ENCODE measurements at places on chromosomes 16 and 17.

- no peak for DNase-seq
Observed at GRCh38 chr17:78734793-78735641, 47.1 kb downstream of the CYTH1 start.

- peak; percentile 44 for DNase-seq
Observed at GRCh38 chr17:47229535-47230443, 20.6 kb downstream of the MYL4 start.

DNA sequence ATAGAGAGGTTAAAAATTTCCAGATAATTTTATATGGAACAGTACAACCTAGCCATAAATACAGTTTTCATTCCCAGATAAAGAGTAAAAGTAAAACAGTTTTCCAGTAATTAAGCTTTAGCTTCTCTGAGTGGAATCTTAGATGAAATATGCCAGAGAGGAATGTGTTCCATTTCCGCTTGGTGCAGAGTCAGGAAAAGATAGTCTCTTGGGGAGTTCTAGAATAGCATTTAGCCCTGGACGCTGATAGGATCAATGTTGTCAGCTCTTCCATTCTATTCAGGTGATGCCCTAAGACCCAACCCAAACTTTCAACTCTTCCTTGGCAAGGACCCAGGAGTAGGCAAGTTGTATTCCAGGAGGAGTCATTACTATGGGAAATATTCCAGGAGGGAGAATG is 30.9 kb upstream of the ABCA3 start:
- no peak for DNase-seq

DNA sequence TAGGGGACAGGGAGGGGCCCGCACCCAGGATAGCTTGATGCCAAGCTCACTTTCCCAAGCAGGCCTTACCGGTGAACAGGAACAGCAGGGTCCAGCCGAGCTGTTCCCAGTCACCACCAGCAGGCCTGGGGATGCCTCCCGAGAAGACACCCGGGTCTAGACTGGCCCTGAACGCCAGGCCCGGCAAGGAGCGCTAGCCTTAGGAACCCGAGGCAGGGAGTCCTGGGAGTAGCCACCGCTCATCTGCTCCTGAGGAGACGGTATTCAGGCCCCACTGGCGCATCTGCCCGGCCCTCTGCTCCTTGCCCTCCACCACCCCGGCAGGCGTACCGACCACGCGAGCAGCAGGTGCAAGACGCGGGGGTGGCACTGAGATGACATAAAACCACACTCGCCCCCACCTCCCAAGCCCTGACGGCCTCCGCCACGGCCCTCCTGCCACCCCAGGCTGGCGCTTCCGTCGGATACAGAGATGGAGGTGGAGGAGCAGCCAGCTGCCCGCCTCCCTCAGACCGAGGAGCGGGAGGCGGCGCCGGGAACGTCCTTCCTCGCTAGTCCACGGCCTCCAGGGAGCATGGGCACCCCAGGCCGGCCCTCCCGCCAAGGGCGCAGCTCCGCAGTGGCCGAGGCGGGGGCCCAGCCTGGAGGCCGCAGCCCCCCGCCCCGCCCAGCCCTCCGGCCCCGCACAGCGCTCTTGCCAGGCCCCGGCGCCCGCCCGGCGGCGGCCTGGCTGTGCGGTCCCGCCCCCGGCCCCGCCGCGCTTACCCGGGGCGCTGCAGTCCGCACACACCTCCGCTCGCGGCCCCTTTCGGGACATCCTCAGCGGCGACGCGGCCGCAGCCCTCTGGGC is 661 bp downstream of the GIT1 start:
- no peak for DNase-seq

DNA sequence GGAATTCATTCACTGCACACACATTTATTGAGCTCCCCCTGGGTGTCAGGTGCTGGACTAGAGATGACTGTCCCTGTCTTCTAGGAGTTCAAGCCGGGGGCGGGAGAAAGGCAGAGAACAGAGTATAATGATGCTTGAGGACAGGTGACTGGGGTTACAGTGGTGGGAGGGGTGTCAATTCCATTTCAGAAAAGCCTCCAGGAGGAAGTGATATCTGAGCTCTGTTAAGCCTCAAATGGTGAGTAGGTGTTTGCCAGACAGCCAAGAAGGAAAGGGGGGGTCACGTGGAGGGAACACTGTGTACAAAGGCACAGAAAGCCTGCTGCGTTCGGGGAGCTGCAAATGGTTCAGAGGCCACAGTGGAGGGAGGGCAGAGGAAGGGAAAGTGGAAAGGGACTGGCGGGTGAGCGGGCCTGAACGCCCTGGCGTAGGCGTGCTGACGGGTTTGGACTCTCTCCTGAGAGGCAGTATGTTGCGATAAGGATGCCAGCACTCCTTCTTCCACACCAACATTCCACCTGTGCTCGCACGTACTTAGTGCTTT is 9.7 kb upstream of the NXPH3 start:
- DNase-seq: no peak

DNA sequence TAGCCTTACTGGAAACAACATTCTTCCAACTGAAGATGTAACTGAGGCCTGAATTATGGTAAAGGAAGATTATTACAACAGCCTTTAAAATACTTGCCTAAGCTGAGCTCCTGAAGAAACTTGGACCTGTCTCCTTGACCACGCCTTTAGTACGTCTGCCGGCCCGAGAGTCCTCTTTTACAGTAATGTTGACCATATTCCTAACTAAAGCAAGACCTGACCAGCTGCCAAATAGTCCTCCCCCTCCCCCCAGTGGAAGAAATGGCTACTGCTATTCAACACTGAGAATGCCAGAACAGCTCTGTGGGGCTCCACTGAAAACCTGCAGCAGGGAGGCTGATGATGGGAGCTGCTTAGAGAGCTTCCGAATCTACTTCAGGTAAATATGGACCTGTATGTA is 12.6 kb upstream of the FOXJ1 start:
- DNase-seq: no peak

DNA sequence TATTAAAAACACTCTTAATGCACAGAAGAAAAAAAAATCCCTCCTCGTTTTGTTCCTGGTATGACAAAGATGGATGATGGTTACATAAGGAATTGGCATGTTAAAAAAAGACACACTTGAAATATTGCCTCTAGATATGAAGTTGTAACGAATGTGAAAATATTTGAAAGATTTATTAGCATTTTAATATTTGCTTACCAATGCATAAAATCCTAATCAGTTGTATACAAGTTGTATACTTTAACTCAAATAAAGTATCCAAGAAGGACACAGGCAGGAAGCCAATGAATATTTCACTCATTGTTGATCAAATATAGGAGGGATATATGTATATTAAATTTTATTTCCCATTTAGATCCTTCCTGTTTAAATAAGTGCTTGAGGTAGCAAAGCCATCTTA is 850.8 kb upstream of the RBFOX1 start:
- DNase-seq: no peak

- DNase-seq: no peak
Observed at GRCh38 chr16:15403392-15403995, 7.9 kb downstream of the MPV17L start.

DNA sequence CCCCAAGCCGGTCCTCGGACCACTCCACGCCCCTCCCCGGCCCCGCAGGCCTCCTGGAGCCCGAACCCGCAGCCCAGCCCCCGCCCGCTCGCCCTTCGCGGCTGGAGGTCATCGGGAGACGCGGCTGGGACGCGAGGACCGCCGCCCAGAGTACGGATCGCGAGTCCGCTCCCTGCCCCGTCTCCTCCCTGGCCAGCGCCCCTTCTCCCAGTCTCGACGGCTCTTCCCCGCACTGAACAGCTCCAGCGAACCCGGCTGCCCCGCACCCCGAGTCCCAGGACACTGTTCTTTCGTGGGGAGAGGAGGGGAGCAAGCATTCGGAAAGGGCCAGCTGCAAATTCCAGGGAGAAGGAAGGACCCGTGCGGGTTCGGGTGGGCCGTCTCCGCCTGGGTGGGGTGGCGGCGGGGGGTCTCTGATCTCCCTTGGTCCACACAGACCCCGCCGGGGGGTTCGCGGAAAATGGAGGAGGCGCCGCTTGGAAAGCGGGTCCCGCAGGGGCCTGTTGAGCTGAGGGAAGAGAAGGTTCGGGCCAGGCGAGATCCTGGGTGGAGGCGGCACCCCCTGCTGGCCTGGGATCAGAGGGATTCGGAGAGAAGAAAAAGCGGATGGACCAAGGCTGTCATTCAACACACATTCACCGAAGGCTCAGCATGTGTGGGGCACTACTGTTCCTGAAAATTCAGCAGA is 632 bp upstream of the RTN4RL1 start:
- DNase-seq: no peak

- DNase-seq: no peak
Observed at GRCh38 chr16:11256661-11257130, 692 bp upstream of the SOCS1 start.

- DNase-seq: no peak
Observed at GRCh38 chr17:39996800-39997199, 16.2 kb downstream of the PSMD3 start.

- DNase-seq: no peak
Observed at GRCh38 chr16:3655030-3655395, 522 bp downstream of the DNASE1 start.

DNA sequence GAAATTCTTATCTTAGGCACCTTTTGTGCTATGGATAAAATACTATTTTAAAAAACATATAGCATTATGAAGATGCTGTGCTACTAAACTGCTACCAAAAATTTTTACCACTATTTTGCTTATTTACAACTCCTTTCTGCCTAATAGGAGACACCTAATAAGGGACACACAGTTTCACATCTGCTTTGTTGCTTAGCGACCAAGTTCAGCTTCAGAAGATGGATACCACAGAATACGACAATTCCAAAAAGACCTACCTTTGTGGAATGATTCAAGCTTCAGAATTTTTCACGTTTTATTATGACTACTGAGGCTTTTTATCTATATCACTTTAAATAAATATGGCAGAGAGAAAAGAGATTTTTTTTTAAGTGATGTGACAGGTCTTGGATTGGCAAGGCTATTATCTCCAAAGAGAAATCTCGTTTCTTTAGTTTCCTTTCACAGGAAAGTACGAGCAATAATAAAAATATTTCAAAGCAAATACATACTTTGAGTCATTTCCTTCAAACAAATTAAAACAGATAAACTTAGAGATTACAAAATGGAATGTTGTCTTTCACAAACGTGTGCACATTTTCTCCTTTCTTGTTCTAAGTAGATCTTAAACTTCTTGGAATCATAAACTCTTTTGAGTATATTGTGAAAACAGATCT is 35.4 kb downstream of the SPAG9 start:
- DNase-seq: no peak

- DNase-seq: no peak
Observed at GRCh38 chr16:9311303-9311954, 220.0 kb downstream of the HAPSTR1 start.

- DNase-seq: no peak
Observed at GRCh38 chr16:46748775-46749705, 896 bp upstream of the MYLK3 start.

DNA sequence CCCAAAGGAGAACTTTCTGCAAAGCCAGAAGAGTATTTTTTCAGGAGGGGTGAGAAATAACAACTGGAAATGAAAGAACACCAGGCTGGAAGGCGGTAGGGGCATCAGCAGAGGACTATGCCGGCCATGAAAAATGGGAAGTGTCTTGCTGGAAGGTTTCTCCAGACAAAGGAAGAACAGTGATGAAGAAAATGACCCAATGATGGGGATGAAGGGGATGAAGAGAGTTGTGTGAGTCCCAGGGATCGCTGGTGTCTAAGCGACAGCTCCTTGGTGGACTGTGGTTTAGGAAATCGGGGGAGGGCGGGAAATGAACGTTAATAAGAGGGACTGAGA is 623 bp downstream of the TTLL6 start:
- no peak for DNase-seq

- DNase-seq: peak; percentile 56
Observed at GRCh38 chr17:17354560-17355349, 51.6 kb downstream of the NT5M start.

GRCh38 chr16:17367036-17367435 is 103.7 kb downstream of the XYLT1 start:
- no peak for DNase-seq

GRCh38 chr16:11318817-11319216 is 26.4 kb upstream of the RMI2 start:
- no peak for DNase-seq

DNA sequence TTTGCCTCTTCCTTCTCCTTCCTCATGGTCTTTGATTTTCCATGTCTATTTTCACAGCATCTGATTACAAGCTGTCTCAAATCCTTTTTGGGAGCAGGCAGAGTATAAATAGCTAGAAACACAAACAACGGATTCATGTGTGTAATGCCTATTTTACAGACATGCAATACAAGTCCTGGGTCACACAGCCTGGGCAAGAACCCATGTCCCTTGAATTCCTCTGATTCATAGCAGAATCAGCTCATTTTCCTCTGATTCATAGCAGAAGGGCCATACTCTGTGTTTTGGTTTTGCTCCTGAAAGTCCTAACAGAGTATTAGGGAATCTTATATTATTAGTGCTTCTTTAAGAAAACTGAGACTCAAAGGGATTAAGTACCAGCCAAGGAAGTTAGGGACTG is 71.3 kb downstream of the IRX5 start:
- no peak for DNase-seq

DNA sequence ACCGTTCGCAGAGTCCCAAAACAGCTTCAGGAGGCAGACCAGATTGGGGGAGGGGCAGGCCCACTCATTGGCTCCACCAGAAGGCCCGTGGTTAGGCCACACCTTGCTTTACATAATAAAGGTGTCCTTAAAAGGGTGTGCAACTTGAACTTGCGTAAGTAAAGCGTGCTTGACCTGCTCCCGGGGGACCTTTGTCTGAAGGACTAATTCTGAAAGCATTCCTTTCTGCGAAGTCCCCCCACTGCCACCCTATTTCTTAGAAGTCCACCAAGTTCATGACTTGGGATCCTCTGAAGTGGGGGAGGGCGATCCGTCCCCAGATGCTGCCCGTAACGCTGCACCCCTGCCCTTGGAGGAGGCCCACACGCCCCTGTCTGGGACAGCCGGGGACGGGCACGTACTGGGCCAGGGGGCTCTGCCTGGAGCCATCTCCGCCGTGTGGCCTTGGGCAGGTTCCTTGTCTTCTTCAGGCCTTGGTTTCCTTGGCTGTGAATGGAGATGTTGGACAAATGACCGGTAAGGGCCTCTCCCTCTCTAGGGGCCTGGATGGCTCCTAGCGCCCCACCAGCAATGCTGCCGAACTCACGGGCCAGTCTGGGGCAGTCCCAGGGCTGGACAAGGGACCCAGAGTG is 823 bp upstream of the ZNF469 start:
- no peak for DNase-seq

DNA sequence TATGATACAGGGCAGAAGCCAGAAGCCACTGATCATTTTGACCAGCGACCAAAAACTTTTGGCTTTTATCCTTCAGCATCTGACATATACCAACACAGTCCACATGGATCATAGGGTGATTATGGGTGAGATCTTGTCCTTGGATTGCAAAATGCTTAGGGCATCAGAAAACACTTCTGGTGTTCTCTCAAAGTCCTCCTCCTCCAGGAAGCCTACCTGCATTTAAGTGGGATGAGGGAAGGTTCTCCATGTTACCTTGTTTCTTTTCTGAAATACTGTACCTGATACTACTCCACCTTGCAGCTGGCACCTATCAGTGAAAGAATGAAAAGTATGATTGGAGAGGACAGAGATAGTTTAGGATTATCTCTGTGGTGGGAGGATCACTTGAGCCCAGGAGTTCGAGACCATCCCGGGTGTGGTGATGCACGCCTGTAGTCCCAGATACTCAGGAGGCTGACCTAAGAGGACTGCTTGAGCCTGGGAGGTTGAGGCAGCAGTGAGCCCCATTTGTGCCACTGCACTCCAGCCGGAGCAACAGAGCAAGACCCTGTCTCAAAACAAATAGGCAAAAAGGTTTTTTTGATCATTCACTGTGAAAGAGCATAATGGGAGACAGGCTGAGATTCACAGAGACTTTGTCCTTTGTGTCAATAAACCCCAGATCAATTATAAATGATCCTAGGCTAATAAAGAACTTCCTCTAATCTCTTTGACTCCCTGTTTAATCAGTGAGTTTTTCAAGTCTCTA is 46.8 kb upstream of the B4GALNT2 start:
- no peak for DNase-seq
